Hair follicle dermal papilla cell (primary cell): ENCODE measurements at places on chromosomes 5 and 9. TPM values are rescaled to one million over a fixed set of nuclear protein-coding genes. Genes with fewer than 3 reads are reported as not detected.

CPEB4 gene
- 30.8 and 39.1 TPM in 2 replicates for total RNA-seq

PLAC8L1 gene
- total RNA-seq: not detected in 2 replicates

NTNG2 gene
- 3.5 and 4.1 TPM in 2 replicates for total RNA-seq

SPINK4 gene
- total RNA-seq: not detected in 2 replicates

PCDHB7 gene
- total RNA-seq: 1.1 and 2.1 TPM in 2 replicates

MAP1B gene
- 180 and 226 TPM in 2 replicates for total RNA-seq

FAM169A gene
- total RNA-seq: 4.7 and 5.3 TPM in 2 replicates

SOHLH1 gene
- total RNA-seq: not detected in 2 replicates

KCNT1 gene
- not detected in 2 replicates for total RNA-seq

HMGXB3 gene
- total RNA-seq: 58.5 and 66.2 TPM in 2 replicates

PCSK5 gene
- 7.4 and 10.2 TPM in 2 replicates for total RNA-seq

PHYKPL gene
- 39.2 and 51.3 TPM in 2 replicates for total RNA-seq

MAML1 gene
- 12.9 and 16.2 TPM in 2 replicates for total RNA-seq

MOB3B gene
- total RNA-seq: 0.12 and 0.32 TPM in 2 replicates

SNX18 gene
- total RNA-seq: 174 and 217 TPM in 2 replicates

TEX48 gene
- not detected in 2 replicates for total RNA-seq

PROP1 gene
- not detected in 2 replicates for total RNA-seq

CFAP90 gene
- not detected in 2 replicates for total RNA-seq
